ENCODE measurements at places on chromosomes 3 and 15. TPM values are rescaled to one million over a fixed set of nuclear protein-coding genes. Genes with fewer than 3 reads are reported as not detected.

Gene LRRC15
- total RNA-seq: not detected

Gene MON1A
- 6.0 TPM for total RNA-seq

Gene IGF2BP2
- total RNA-seq: 0.46 TPM

Gene POLG
- total RNA-seq: 83.7 TPM

Gene RTP3
- not detected for total RNA-seq

Gene NISCH
- total RNA-seq: 105 TPM

Gene SMCO1
- not detected for total RNA-seq

Gene SPINK8
- total RNA-seq: not detected

Gene EBLN2
- total RNA-seq: 7.6 TPM

Gene COLQ
- 2.9 TPM for total RNA-seq

Gene SPSB4
- not detected for total RNA-seq

Gene HYKK
- total RNA-seq: 5.1 TPM

Gene SAMMSON
- total RNA-seq: not detected

Gene C3orf20
- 0.56 TPM for total RNA-seq

Gene ZNF80
- 0.71 TPM for total RNA-seq

Measured in activated naive CD4-positive, alpha-beta T cell treated with anti-CD3 and anti-CD28 coated beads, Interleukin-2, amount 50 U/mL, for 72 hours (primary cell).